NCI-H446 treated with DMSO at 0.1 percent for 48 hours (cell line): ENCODE measurements at places on chromosomes 3 and 15.

DNA sequence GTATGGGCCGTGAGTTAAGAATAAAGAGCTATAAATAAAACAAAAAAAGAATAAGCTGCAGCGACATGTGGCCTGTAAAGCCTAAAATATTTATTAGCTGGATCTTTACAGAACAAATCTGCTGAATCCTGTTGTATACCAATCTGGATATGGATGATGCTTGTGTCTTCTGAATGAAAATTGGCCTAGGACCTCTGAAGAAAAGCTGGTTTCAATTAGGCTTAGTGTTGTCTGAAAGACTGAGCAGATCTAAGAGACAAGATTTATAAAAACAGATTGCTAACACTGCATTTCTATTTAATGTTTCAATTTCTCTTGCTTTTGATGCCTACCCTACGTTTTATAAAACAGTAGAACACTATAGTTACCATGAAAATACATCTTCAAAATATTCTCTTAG is 57.9 kb downstream of the ST3GAL6 start:
- DNase-seq: no peak

GRCh38 chr3:14425581-14426304 is 23.3 kb downstream of the SLC6A6 start:
- no peak for DNase-seq

- DNase-seq: no peak
Measured at GRCh38 chr3:149777414-149778214, 14.7 kb downstream of the ANKUB1 start.

DNA sequence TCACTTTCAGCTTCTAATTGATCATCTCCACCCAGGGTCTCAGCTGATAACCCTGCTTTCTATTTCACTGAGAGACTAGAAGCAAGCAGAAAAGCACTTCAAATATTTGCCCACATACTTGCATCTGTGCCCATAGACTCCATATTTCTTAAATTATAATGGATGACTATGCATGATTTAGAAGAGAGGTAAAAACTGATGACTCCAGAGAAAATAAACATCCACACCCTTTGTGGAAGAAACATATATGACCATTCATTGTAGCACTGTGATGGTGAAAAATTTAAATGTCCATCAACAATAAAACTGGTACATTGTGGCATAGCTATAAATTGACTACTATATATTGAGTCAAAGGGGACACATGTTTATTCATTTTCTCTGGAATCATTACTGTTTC is 7.1 kb upstream of the IGF2BP2 start:
- no peak for DNase-seq

GRCh38 chr15:97168704-97169475 is 791.6 kb upstream of the ARRDC4 start:
- DNase-seq: no peak

GRCh38 chr3:131036200-131036816 is 9.6 kb downstream of the NEK11 start:
- no peak for DNase-seq

DNA sequence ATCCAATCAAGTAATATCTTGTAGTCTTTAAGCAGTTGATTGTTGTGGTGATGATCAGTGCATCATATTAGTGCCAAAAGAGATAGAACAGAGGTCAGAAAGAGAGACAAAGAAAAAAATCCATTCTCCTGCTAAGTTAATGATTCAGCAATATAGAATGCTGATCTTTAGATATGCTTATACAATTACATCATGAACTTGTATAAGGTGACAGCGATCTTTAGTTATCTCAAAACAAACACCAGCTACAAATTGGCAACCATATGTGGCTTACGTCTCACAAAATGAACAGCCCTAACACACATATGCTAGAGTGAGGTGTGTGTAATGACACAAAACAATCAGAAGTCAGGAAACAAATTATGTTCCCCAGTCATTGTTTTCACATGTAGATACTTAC is 12.5 kb downstream of the LSAMP start:
- no peak for DNase-seq

DNA sequence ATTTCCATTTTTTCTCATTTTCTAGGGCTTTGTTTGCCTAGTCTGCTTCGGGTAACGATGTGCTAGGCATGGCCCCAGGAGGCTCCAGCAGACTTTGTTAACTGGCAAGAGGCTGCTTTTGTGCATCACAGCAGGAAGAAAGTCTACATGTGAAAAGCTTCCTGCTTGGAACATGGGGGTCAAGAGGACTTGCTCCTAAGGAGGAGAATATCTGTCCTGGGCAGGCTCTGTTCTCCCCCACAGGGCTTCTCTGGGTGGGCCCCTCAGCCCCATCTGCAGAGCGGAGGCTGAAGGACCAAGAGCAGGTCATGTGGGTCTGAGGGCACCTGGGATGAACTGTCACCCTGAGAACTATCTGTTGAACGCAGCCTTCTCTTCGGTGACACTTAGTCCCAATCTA is 94.7 kb downstream of the CCNL1 start:
- DNase-seq: no peak
